Keratinocyte (primary cell): ENCODE measurements at places on chromosomes 4 and X.
A peak's percentile ranks its signal among the peaks of the same experiment; 100 is the strongest.

- DNase-seq: no peak
Measured at GRCh38 chr4:187236209-187236890, 512.7 kb upstream of the FAT1 start.

GRCh38 chr4:145045180-145045579 lies 52.8 kb downstream of the ANAPC10 start:
- no peak for DNase-seq

- no peak for DNase-seq
Measured at GRCh38 chrX:16797358-16797757, 11.1 kb downstream of the TXLNG start.

GRCh38 chr4:121213940-121214339 lies 49.8 kb upstream of the TNIP3 start:
- DNase-seq: no peak

GRCh38 chr4:127698789-127699200 lies 31.4 kb upstream of the SLC25A31 start:
- DNase-seq: no peak

DNA sequence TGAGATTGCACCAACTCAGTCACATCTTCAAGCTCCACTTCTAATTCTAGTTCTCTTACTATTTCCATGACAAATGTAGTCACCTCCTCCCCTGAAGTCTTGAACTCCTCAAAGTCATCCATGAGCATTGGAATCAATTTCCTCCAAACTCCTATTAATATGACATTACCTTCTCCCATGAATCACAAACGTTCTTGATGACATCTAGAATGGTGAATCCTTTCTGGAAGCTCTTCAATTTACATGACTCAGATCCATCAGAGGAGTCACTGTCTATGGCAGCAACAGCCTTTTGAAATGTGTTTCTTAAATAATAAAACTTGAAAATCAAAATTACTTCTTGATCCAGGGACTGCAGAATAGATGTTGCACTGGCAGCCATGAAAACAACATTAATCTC lies 34.5 kb downstream of the GALNTL6 start:
- no peak for DNase-seq

DNA sequence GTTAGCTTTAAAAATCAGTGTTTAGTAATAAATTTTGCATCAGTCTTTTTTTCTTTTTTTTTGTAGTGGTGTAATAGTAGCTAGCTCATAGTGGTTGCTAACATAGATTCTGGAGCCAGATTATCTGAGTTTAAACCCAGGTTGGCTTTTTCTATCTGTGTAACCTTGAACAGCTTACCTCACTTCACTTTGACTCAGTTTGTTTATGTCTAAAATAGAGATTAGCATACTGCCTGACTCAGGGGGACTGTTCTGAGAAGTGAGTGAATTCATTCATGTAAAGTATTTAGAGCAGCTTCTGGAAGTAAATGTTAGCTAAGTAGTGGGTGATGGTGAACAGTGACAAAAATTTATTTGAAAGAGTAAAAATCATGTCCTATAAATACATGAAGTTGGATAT lies 32.9 kb downstream of the CPEB2 start:
- DNase-seq: no peak

DNA sequence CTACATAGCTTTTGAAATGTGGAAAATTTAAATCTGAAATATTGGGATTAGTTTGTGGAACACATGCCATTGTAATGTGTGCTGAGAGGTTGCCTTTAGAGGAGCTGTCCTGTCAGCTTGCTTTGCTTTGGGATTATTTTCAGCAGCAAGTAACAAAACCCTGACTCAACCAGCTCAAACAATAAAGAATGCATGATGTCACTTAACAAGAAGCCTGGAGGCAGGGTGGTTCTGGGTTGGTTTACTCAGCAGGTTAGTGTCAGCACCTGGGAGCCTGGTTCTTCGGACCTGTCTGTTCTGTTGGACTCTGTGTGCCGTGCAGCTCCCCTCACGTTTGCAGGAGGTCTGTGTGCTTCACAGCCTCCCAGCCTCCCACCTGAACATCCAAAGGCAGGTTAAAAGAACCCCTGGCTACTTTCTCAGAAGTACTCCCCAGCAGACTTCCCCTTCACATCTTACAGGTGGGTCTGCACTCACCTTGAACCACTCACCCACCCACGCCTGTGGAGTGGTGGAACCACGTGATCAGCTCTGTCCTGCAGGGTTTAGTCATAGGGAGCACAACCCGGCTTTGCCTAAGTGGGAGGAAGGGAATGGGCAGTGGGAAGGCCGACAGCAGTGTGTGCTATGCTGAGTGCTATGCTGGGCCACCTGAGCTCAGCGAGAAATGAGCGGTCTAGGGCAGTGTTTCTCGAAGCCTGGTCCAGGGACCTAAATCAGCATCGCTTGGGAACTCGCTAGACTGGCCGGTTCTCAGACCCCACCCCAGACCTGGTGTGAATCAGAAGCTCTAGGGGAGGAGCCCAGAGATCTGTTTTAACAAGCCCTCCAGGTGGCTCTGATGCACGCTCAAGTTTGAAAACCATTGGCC lies 20.4 kb downstream of the TMEM131L start:
- DNase-seq: peak; percentile 90

GRCh38 chr4:47972181-47972580 lies 44.3 kb downstream of the CNGA1 start:
- DNase-seq: no peak

DNA sequence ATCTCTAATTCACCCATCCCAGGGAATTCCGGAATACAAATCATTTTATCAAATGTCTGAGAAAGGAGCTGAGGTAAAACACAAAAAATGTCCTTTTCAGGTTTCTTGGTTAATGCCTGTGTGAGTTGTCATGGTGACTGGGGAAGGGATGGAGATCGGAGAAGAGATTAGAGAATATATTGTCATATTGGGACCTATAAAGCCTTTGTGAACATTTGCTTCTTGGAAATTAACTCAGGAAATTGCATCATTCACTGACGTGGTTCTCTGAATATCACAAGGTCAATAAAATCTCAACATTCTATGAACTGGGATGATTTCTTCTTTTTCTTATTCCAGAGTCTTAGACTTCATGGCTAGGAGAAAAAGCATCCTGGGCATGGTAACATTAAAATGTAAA lies 174.8 kb upstream of the GLRA2 start:
- DNase-seq: no peak

DNA sequence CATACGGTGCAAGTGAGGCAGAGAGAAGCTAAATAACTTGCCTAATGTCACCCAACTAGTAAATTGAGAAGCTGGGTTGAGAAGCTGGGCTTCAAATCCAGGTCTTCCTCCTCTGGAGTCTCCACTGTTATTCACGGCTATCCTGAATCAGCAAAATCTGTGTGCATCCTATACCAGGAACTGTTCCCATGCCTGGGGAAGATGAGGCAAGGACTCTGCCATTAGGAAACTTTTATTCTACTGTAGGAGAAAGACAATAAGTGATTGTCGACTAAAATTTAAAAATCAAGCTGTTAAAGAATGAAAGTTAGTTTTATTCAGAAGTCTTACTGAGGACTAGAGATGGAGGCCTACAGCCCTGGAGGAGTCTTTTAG lies 872 bp upstream of the TEC start:
- DNase-seq: no peak

DNA sequence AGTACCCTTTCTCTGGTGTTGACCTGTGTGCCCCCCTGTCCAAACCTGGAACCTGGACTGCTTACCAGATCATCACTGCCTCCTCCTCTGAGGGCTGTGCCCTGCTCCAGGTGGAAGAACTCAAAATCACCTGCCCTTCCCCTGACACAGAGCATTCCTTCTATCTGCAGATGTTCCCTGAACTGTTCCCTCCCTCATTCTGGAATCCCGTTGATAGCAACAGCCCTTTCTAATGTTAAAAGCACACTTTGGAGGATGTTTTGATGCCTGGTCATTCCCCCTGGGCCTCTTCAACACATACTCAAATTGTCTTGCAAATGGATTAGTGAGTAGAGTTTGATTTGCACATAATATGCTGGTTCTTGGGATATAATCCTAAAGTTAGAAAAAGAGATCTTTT lies 225.8 kb downstream of the FGF13 start:
- DNase-seq: no peak

GRCh38 chrX:140389331-140389730 lies 115.5 kb downstream of the SOX3 start:
- DNase-seq: no peak

DNA sequence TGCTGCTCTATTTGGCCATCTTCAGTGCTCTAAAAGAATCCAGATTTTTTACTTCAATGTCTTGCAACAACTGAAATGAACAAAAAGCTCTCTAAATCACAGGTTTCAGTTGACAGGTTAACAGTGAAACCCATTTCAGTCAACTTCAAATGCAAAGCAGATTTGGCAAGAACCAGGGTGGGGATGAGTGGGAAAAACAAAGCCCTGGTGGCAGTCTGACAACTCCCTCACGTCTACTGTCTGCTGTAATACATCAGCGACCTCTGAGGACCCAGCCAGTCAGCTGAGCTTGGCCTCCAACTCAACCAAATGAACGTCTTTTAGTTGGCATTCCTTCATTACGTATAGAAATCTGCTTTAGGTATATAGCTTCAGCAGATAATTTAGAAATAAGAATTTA lies 95.8 kb downstream of the COL25A1 start:
- DNase-seq: no peak

- no peak for DNase-seq
Measured at GRCh38 chrX:104695593-104695992, 129.6 kb downstream of the IL1RAPL2 start.
